GM12878 (cell line): ENCODE measurements at places on chromosomes 5 and 9.

DNA sequence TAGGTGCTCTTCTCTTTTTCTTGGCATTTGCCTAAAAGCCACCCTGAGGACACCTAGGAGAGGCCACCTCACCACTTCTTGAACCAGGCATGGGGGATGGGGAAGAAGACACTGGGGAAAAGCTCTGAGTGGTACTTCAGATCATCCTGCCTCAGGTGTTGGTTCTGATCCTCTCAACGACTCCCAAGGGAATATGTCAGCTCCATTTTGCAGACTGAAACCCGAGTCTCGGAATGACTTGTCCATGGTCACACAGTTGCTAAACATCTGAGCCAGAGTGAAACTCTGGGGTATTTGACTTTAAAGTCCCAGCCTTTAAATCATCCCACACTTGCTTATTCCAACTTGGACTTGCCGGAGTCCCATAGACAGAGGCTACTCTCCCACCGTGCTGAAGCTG, 120.6 kb upstream of the GABRP start:
- no peak for DNase-seq

DNA sequence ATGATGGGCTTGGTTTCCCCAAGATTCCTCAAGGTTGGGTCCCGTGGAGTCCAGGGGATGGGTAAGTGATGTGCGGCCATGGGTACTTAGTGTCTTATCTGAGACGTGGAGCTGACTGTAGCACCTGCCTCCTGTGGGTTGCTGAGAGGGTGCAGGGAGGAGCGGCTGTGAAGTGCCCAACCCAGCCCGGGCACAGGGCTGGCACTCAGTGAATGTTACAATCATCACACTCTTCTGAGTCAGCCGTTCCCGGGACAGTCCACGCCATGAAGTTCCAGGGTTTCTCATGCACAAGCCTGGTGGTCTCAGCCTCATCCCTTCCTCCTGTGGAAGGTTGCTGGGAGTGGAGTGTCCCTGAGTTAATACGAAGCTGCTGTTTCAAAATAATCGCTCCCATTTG, 29.1 kb downstream of the NTNG2 start:
- no peak for DNase-seq

DNA sequence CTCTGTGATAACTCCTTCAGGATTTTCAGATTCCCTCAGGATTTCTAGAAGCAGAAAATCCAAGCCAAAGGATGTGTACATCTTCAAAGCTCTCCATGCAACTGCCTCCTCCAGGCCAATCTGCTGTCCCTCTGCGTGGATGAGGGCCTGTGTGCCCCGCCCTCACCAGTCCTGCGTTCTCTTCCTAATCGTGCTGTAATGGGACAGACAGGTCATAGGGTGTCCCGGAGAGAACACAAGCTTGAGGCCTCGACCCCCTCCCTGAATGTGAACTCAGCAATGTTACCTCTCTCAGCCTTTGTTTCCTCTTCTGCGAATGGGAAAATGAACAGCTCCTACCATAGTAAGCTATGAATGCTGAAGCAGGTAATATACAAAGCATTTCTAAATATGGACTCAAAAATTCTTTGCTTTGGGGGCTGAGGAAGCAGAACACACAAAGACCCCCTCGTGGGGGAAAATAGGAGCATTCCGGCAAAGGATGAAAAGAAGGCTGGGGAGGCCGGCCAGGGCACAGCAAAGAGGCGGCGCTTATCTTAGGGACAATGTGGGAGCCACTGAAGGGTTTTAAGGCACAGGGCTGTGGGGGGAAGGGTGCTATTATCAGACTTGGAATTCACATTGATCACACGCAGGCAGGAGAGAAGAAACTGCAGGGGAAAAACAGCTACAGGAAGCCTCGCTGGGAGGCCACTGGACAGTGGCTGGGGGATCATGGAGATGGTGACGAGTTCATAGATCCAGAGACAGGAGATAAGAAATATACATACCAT, 57.2 kb upstream of the FBXW11 start:
- no peak for DNase-seq

GRCh38 chr9:8011974-8012373, 212.4 kb upstream of the DMAC1 start:
- no peak for DNase-seq

- peak; percentile 81 for DNase-seq
These were observed 21.3 kb upstream of the AK3 start for GRCh38 chr9:4762108-4762885.

GRCh38 chr9:113644321-113644720, 180.8 kb downstream of the RGS3 start:
- DNase-seq: no peak

DNA sequence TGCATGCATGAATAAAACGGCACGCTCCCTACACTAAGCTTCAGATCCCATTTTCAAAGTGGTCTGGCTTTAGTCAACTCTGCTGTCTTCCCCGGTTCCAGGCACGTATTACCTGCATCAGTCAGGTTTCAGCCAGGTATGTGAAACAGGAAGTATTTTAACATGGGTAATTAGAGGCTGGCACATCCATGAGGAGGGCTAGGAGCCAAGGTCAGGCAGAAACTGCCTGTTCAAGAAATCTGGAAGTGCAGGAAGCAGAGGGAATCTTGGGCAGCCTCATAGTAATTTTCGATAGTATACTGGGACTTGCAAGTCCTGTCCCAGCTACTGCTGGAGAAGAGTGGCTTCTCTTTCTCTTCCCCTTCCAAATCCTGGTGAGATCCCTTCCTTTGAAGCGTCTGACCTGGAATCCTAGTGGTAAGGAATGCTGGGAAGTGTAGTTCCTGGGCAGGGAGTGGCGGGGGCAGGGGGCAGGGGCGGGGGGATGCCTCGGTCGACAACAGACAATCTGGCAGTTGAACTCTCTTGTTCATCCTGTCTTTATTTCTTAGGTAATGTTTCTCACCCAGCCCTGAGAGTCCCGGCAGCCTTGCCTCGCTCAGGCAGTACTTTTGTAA, 403.1 kb downstream of the TLE4 start:
- no peak for DNase-seq

- DNase-seq: no peak
These were observed 40.8 kb upstream of the LMNB1 start for GRCh38 chr5:126736141-126736540.

GRCh38 chr9:73847536-73847935, 649.6 kb upstream of the RORB start:
- no peak for DNase-seq

- DNase-seq: no peak
These were observed 6.1 kb downstream of the PCYOX1L start for GRCh38 chr5:149363936-149364335.

DNA sequence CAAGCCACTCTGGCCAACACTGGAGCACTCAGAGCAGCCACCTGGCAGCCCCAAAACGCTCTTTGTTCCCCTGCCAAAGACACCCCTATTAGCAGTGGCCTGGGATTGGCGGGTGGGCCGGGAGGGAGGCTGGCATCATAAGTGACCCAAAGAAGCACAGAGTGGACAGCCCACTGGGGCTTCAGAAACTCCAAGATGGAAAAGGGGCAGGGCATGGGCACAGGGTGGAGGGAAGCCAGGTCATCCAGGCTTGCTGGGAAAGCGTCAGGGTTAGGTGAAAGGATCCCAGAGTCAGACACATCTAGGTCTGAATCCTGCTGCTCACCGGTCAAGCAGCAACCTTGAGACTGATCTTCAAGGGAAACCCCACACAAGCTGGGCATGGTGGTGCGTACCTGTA, 14.8 kb downstream of the EEIG1 start:
- DNase-seq: no peak

DNA sequence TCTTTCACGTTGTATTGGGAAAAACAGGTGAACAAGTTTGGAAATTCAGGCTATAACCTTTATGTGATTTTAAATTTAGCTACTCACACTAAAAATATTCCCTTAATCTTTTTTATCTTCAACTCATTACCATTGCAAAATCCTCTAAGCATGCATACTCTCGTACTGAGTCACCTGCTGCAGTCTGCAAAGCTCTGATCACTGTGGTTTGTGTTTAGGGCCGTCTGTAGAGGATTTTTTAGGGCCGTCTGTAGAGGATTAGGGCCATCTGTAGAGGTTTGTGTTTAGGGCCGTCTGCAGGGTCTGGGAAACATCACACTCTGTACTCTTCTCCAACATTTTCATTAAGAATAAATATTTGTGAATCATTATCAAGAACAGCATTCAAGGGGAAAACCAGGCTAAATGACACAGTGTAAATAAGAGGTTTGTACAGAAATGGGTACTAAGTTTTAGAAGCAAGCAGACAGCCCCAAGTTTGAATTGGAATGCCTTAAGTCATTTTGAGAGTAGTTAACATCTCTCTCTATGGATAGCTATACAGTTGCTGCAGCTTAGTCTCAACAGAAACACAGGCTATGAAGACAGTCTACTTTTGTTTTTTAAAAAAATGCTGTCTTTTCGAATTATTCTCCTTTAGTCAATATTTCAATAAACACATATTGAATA, 155.0 kb upstream of the TSLP start:
- no peak for DNase-seq

- no peak for DNase-seq
These were observed 208.9 kb downstream of the PAX5 start for GRCh38 chr9:36825179-36825578.

GRCh38 chr5:5188376-5189050, 48.4 kb downstream of the ADAMTS16 start:
- no peak for DNase-seq

DNA sequence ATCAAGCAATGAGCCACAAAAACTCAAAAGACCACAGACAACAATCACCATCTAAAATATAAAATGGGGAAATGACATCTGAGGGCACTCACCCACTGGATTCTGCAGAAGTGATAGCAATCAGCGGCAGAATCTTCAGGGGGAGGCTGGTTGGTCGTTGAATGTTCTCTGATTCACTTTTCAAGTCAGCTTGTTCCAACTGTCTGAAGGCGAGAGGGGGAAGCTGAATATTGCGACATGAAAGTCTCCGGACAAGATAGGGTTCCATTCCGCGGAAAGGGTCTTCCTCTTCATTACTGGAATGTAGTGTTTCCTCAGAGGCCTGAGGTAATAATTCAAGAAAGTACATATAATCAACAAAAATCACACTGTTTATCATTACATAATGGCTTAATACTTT, 94.9 kb upstream of the PDE4D start:
- DNase-seq: no peak

GRCh38 chr5:157994906-157995519, 136.1 kb upstream of the CLINT1 start:
- peak; percentile 3 for DNase-seq

- no peak for DNase-seq
These were observed 30.4 kb downstream of the ELL2 start for GRCh38 chr5:95931079-95931833.

- DNase-seq: no peak
These were observed 440.5 kb upstream of the SGCD start for GRCh38 chr5:155886311-155887031.

DNA sequence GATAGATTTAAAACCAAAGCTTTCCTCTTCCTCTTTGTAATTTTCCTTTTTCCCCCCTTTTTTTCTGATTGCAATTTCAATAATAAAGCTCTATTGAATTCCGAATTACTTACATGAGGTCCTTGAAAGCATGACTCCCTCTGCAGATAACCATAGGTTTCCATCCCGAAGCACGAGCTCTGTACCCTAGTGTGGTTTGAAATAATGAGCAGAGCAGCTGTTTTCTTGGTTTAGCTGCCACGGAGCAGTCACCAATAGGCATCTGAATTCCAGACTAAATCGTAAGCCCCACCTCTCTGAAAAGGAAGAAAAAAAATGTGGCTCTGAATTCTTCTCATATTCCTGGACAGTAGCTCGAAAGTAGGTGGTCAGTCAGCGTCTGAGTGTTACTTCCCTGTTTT, 18.5 kb upstream of the GNE start:
- no peak for DNase-seq

GRCh38 chr5:150700594-150701377, at the start of gene RBM22:
RBM22 (minus strand) TSS chr5:150701062; CDS start chr5:150700985, 77 bp downstream.
- peak; percentile 57 for DNase-seq

DNA sequence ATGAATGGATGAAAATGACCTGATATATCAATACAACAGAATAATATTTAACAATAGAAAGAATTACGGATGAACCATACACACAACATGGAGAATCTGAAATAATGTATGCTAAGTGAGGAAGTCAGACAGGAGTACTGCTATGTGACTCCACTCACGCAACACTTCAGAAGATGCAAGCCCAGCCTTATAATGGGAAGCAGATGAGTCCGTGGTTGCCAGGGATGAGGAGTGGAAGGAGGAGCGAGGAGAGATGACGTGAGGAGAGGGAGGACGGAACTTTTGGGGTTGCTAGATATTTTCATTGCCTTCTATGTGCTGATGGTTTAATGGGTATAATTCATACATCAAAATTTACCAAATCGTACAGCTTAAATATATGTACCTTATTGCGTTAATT, 55.4 kb upstream of the ERCC6L2 start:
- no peak for DNase-seq

- no peak for DNase-seq
These were observed 16.2 kb downstream of the GPR21 start for GRCh38 chr9:123049589-123050222.

DNA sequence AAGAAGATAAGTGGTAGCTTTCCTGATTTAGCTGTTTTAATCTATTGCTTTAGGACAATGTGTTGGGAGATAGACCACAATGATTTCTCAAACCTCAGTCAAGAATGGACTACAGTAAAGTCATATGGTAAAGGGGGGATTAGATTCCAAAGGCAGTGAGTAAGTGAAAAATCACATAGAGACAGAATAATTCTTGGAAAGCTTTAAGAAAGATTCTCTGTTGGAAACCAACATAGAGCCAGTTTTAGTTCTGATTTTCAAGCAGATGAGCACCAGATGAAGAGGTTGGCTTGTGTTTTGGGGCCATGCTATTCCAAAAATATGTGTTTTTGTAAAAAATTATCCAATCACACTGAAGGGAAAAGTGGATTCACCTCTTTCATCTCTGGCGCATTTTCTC, 256.8 kb upstream of the RPS23 start:
- DNase-seq: no peak

DNA sequence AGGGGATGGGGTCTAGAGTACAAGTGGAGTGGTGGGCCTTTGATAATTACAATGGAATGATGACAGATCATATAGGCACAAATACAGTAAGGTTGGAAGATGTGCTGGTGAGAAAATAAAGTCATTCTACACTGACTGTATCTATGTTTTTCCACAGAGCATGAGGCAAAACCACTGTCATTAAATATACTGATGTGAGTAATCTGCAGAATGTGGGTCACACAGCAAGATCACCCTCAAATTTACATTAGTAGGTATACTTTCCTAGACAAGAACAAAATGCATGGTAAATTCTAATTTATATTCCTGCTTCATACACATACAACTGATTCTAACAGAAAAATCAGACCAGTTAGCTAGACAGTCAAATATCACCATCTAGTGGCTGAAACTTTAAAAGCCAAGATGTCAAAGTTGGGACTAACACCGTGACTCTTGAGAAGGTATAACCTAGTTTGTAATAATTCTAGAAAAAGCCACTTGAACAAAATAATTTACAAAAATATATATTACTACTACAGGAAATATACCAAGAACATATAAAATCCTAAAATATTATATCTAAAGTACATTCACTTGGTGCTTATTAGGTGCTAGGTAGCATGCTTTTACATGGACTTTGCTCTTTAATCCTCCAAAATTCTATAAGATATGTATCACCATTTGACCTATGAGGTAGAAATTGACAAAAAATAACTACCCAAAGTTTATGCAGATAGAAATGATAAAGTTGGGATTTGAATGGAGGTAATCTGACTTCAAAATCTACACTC, 19.5 kb downstream of the TTC33 start:
- peak; percentile 37 for DNase-seq
